ENCODE measurements at places on chromosomes 5 and 9. TPM values are rescaled to one million over a fixed set of nuclear protein-coding genes. Genes with fewer than 3 reads are reported as not detected.
A peak's percentile ranks its signal among the peaks of the same experiment; 100 is the strongest.

The PCDHGA5 gene
- 2.9 TPM for total RNA-seq

The AP3B1 gene
- total RNA-seq, result 50.4 TPM

GRCh38 chr9:128159522-128159783 is 612 bp upstream of the BBLN start:
- no peak overlapping the region for H3K4me3 ChIP-seq
- H3K27me3 ChIP-seq, result no peaks in the 10 kb centered on the region
- no peaks in the 10 kb centered on the region for H3K4me1 ChIP-seq
- H3K27ac ChIP-seq, result peak overlapping the region; percentile 82
- peaks cover 11% of the 10 kb centered on the region for H3K36me3 ChIP-seq
- no peak for DNase-seq

DNA sequence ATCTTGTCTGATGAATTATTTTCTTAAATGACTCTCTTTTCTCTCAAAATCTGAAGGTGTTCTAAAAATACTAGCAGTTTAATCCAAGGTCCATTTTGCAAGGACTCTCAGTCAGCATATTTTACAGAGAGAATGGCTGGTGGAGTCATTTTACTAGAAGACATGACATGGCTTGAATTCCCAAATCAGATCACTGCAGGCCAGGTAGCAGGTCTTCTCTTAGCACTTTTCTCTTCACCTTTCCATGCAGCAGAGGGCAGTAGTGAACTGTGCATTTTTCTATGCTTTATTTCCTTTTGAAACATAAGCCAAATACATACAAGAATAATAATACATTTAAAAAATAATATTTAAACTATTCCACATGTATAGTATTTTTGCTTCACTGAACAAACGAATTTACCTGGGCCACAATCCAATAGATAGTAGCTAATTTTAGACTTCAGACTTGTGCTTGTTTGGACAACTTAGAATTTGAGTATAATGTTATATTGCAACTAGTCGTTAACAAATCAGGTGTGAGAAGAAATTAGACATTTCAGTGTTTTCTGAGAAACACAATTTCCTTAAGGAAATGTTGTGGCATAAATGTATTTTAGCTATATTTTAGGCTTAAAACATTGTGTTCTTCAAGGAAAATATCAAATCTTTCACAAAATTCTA is 289.4 kb upstream of the DAB2 start:
- H3K27ac ChIP-seq, result no peak overlapping the region
- DNase-seq, result peak; percentile 84
- H3K4me1 ChIP-seq, result no peaks in the 10 kb centered on the region

The KIF4B gene
- total RNA-seq, result not detected

- peaks cover 18% of the 10 kb centered on the region for H3K36me3 ChIP-seq
- peak; percentile 68 for DNase-seq
- no peak overlapping the region for H3K4me3 ChIP-seq
- no peak overlapping the region for H3K27ac ChIP-seq
- H3K27me3 ChIP-seq, result no peaks in the 10 kb centered on the region
Observed at GRCh38 chr5:142316051-142316450, 8.8 kb downstream of the SPRY4 start.

The TAS2R1 gene
- not detected for total RNA-seq

DNA sequence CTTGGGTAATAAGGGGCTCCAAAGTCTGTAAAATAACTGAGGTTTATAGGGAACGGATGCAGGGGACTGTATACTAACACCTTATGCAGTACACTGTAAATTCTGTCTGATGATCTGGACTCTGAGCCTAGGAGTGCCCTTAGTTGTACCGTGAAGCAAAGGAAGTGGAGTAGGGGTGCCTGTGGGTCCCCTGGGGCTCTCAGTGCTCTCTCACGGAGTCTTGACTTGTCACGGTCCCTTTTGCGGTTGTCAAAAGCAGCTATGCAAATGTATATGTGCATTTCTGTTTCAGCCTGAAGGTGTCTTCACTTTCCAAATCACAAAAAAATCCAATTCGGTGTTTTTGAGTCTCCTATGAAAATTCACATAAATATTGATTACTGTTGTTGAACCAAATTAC is 17.8 kb downstream of the DMRT1 start:
- no peaks in the 10 kb centered on the region for H3K27me3 ChIP-seq
- H3K27ac ChIP-seq, result no peak overlapping the region
- H3K4me3 ChIP-seq, result no peak overlapping the region
- DNase-seq, result no peak
- no peaks in the 10 kb centered on the region for H3K36me3 ChIP-seq

DNA sequence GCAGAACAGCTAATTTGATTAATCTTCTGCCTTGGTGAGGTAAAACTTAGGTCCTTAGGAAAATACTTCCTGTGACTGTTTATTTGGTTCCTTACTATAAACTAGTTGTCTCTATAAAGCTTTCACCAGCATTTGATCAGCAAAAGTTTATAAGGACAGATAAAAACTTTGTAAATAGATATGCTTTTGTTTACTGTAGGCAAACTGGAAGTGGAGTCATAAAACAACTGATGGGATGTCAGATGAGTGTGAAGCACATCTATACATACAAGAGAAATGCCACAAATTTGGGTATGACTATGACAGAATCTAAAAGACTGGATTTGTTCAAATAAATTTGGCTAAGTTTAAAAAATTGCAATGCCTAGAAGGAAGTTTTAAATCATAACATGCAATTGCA is 5.5 kb downstream of the PTGER4 start:
- DNase-seq, result no peak
- H3K4me1 ChIP-seq, result peaks cover 17% of the 10 kb centered on the region
- no peak overlapping the region for H3K27ac ChIP-seq
- peaks cover 2% of the 10 kb centered on the region for H3K36me3 ChIP-seq

DNA sequence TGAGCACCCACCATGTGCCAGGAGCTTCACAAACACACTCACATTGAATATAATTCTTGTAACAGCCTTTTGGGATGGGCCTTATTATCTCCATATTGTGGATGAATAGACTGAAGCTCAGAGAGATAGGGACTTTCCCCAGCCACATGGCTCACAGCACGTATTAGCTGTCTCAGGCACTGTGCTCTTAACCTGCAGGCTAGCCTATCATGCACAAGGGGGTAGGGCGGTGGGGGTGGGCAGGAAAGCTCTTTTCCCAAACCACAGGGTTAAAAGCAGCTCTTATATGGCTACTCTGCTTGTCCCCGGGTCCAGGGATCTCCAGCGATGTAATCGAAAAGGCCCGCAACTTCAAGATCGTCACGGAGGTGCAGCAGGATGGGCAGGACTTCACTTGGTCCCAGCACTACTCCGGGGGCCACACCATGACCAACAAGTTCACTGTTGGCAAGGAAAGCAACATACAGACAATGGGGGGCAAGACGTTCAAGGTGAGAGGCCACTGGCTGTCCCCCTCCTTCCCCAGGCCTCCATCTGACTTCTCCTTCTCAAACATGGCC is 2.6 kb downstream of the FABP6 start:
- no peak for DNase-seq
- H3K27me3 ChIP-seq, result no peaks in the 10 kb centered on the region
- no peak overlapping the region for H3K4me3 ChIP-seq
- no peaks in the 10 kb centered on the region for H3K4me1 ChIP-seq
- H3K27ac ChIP-seq, result no peak overlapping the region

GRCh38 chr9:81146684-81147337 is 542.5 kb downstream of the TLE1 start:
- H3K4me3 ChIP-seq, result no peak overlapping the region
- H3K27ac ChIP-seq, result no peak overlapping the region
- no peaks in the 10 kb centered on the region for H3K27me3 ChIP-seq
- peak; percentile 47 for DNase-seq
- H3K36me3 ChIP-seq, result no peaks in the 10 kb centered on the region

DNA sequence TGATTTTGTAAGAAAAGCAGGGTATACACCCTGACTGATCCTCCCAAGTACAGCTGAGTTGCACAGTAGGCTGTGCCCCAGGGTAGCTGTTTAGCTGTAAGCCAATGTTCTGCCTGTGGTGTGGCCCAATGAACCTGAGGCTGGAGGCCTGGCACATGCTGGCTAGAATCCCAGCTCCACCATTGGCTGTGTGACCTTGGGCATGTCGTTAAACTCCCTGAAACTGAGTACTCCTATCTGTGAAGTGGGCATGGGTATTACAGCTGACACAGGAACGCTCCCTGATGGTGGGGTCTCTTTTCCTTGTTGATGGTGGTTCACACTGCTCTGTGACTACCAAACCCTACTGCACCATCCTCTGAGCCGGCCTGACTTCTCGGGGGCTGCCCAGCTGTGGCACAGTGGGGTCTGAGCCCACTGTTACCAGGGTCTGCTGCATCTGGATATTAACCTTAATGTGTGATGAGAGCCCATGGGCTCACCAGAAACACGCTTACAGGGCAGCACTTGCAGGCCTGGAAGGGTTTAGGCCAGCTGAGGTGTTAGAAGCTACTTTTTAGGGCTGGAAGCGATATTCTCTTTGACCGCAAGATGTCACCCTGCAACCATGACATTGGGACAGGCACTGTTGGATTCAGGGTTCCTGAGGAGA is 7.0 kb upstream of the GADD45G start:
- no peak overlapping the region for H3K4me3 ChIP-seq
- H3K36me3 ChIP-seq, result no peaks in the 10 kb centered on the region
- H3K27ac ChIP-seq, result no peak overlapping the region
- H3K27me3 ChIP-seq, result no peaks in the 10 kb centered on the region
- no peaks in the 10 kb centered on the region for H3K4me1 ChIP-seq
- peak; percentile 72 for DNase-seq

GRCh38 chr5:53167836-53168235 is 58.3 kb upstream of the MOCS2 start:
- no peaks in the 10 kb centered on the region for H3K27me3 ChIP-seq
- H3K27ac ChIP-seq, result no peak overlapping the region
- peak; percentile 56 for DNase-seq
- H3K4me1 ChIP-seq, result peaks cover 5% of the 10 kb centered on the region
- no peaks in the 10 kb centered on the region for H3K36me3 ChIP-seq

- H3K4me1 ChIP-seq, result no peaks in the 10 kb centered on the region
- no peak overlapping the region for H3K27ac ChIP-seq
- no peaks in the 10 kb centered on the region for H3K27me3 ChIP-seq
- H3K36me3 ChIP-seq, result no peaks in the 10 kb centered on the region
- H3K4me3 ChIP-seq, result no peak overlapping the region
Observed at GRCh38 chr9:2889023-2889422, 45.1 kb upstream of the PUM3 start.

The CA9 gene
- 0.88 TPM for total RNA-seq

- H3K4me1 ChIP-seq, result no peaks in the 10 kb centered on the region
- H3K27me3 ChIP-seq, result no peaks in the 10 kb centered on the region
- no peak overlapping the region for H3K4me3 ChIP-seq
- H3K36me3 ChIP-seq, result no peaks in the 10 kb centered on the region
Observed at GRCh38 chr9:108234811-108235210, 621.0 kb downstream of the ACTL7B start.

The SLCO6A1 gene
- total RNA-seq, result not detected

DNA sequence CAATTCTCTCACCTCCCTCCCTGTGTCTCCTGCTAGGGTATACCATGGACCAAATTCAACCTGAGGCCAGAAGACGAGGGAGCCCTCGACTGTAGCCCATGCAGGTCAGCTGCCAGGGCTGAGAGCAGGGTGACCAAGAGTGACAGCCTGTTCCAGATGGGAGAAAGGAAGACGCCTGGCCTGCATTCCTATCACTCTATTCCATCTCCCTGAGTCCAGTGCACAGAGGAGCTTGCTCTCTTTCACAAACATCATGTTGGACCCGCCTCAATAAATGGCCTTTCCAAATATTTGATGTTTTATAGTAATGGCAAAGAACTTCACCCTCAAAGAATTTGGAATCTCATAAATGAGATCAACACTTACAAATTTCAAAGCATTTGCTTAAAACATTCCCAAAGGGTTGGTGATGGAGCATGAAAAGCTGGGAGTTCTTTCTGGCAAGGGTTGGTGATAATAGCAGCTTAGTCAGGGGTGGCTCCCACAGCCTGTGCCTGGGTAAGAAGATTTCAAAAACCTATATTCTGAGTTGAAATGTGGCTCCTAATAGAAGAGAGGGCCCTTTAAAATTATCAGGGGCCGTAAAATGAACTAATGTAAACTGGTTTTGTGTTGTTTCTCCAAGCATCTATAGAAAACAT is 393.1 kb downstream of the EFNA5 start:
- peak; percentile 11 for DNase-seq
- H3K4me1 ChIP-seq, result no peaks in the 10 kb centered on the region
- no peak overlapping the region for H3K27ac ChIP-seq
- H3K27me3 ChIP-seq, result no peaks in the 10 kb centered on the region
- no peak overlapping the region for H3K4me3 ChIP-seq

- no peaks in the 10 kb centered on the region for H3K27me3 ChIP-seq
- H3K4me1 ChIP-seq, result peaks cover 14% of the 10 kb centered on the region
- no peak overlapping the region for H3K27ac ChIP-seq
- H3K36me3 ChIP-seq, result no peaks in the 10 kb centered on the region
Observed at GRCh38 chr5:2383698-2384065, 367.8 kb downstream of the IRX2 start.

DNA sequence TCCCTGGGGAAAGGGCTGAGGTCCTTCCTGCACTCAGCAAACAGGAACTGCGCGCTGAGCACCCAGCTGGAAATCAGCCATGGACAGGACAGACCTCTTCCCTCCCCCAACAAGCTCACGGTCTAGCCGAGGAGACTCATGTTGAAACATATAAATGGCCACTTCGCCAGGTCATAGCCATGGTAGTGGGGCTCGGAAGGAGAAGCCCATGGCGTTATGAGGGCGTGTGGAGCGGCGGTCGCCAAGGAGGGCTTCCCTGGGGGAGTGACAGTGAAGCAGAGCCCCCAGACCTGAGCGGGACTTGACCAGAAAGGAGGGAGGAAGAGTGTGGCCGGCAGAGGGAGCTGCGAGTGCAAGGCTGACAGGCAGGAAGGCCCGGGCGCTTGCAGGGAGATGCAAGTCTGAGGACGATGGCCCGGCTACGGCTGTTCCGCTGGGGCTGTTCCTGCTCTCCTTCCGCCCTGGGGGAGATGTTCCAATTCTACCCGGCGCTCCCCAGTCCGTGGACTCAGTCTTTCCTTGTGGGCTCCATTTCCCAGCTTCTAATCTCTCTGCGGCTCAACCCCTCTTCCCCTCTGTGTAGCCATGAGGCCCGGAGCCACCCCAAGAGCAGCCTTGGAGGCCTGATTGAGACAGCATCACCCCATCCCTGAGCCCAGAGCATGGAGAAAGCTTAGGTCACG is 43.9 kb upstream of the PRRC2B start:
- no peaks in the 10 kb centered on the region for H3K4me1 ChIP-seq
- no peak overlapping the region for H3K4me3 ChIP-seq
- peak; percentile 90 for DNase-seq
- H3K27me3 ChIP-seq, result no peaks in the 10 kb centered on the region

The CDH9 gene
- not detected for total RNA-seq
